Naive thymus-derived CD8-positive, alpha-beta T cell (primary cell): ENCODE measurements at places on chromosomes 1 and 21. TPM values are rescaled to one million over a fixed set of nuclear protein-coding genes. Genes with fewer than 3 reads are reported as not detected.

The LYPD8 gene
- total RNA-seq, result not detected

The OR2L5 gene
- total RNA-seq, result 0.23 TPM

- no peak for DNase-seq
These were observed 42.4 kb downstream of the MTARC1 start for GRCh38 chr1:220828950-220829586.

The AMY2B gene
- 63.7 TPM for total RNA-seq

The CLCC1 gene
- total RNA-seq, result 25.0 TPM

The C1QB gene
- not detected for total RNA-seq

The CCDC185 gene
- total RNA-seq, result not detected

DNA sequence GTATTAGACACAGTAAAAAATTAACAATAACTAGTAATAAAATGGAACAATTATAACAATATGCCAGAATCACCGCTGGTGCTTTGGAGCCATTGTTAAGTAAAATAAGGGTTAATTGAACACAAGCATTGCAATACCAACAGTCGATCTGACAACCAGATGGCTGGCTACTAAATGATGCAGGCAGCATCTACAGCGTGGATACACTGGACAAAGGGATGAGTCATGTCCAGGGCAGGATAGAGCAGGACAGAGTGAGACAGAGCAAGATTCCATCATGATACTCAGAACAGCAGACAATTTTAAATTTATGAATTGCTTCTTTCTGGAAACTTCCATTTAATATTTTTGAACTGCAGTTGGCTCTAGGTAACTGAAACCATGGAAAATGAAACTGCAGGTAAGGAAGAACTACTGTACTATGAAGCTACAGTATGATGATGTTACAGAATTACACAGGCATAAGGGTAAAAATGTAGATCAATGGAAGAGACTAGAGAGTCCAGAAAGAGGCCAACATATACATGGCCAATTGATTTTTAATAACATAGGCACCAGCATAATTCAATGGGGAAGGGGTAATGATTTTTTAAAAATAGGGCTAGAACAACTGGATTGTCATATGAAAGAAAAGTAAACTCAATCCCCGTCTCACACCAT is 168.7 kb downstream of the RRAGC start:
- no peak for DNase-seq

GRCh38 chr1:39086865-39087409 is 60.8 kb downstream of the NDUFS5 start:
- no peak for DNase-seq

The MFSD2A gene
- total RNA-seq, result 1.4 TPM

GRCh38 chr1:94039514-94039870 is 81.5 kb downstream of the ABCA4 start:
- DNase-seq, result no peak

GRCh38 chr1:204177133-204177532 is 11.0 kb upstream of the REN start:
- no peak for DNase-seq

The AMY1C gene
- total RNA-seq, result not detected

DNA sequence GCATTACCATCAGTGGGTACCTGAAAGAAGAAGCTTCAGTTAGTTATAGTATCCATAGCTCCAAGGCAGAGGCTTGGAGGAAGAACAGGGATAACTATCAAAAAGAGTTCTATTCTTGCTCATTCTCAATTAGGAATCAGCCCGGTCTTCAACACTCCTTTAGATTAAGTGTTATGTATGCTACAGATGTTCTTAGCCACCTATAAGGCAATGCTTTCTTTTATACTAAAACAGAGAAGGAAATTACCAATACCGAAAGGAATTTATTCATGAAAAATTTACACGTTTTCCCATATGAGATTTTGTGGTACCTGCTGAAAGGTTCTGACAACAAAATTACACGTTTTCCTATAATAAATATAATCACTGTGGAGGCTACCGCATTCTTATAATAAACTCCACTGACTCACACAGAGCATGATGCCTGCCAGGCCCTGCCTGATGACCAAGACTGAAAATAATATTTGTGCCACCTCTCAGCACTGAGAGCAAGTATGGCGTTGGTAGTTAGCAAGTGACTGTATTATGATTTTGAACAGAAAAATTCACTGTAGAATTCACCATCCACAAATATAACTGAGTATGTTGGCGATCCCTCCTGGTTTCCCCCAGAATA is 58.3 kb downstream of the APP start:
- no peak for DNase-seq

The STPG1 gene
- total RNA-seq, result 5.5 TPM

GRCh38 chr1:116887212-116887611 is 22.5 kb upstream of the PTGFRN start:
- DNase-seq, result no peak

DNA sequence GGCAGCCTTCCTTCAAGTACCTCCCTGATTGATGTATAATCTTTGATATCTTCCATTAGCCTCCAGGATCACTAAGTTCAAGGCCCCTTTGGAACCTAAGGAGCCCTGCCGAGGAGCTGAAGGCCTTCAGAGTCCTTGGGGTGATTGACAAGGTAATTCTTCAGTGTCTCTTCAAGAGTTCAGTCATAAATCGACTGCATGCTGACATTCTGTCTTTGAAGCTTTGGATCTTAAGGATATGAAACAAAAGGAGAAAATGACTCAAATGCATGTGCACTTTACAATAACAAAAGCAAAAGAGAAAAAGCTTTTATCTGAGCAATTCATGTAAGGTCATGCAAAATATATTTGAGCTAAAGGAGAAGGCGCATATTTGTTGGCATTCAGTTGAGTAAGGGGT is 125.3 kb downstream of the RPS6KC1 start:
- DNase-seq, result no peak

The SLC2A5 gene
- total RNA-seq, result 0.55 TPM
